ENCODE measurements at places on chromosomes 2 and 18. TPM values are rescaled to one million over a fixed set of nuclear protein-coding genes. Genes with fewer than 3 reads are reported as not detected.

Gene POTEJ
- not detected for total RNA-seq

Gene DCC
- not detected for total RNA-seq

DNA sequence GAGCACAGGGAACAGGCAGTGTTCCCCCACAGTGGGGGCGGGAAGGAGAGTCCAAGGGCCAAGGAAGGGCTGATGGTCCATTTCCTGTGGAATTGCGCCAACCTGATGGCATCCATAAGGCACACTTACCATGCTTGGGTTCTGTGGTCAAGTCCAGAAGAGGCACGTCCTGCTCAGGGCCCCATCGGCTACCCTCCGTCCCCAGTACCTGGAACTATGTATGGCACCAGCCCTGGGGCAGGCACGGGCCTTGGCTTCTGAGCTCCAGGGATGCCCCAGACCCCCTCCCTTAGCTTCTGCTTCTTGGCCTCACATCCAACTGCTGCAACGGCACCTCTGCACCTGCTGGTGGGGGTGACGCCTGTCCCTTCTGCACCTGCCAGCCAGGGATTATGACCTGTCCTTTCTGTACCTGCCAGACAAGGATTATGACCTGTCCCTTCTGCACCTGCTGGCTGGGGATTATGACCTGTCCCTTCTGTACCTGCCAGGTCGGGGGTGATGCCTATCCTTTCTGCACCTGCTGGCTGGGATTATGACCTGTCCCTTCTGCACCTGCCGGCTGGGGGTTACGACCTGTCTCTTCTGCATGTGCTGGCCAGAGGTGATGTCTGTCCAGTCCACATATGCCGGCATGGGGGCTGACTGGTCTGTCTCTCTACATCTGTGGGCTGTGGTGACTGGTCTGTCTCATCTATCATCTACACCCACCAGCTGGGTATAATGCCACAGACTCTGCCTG lies 45.4 kb upstream of the SNTG2 start:
- DNase-seq: no peak

DNA sequence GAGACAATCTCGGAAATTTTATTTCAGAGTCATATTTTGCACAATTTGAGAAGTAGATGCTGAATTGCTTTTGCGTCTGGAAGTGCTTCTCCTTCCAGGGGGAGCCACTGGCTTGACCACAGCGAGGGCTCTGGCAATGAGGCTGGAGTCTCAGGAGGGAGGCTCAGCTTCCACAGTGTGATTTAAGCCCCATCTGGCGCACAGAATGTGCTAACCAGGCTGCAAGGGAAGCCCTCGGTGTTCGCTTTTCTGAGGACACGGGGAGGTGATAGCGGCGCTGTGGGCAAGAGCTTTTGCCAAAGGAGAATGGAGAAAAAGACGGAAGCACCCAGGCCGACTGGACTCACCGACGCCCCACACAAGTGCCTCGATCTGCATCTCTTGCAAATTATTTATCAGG lies 52.4 kb downstream of the ADI1 start:
- no peak for DNase-seq

DNA sequence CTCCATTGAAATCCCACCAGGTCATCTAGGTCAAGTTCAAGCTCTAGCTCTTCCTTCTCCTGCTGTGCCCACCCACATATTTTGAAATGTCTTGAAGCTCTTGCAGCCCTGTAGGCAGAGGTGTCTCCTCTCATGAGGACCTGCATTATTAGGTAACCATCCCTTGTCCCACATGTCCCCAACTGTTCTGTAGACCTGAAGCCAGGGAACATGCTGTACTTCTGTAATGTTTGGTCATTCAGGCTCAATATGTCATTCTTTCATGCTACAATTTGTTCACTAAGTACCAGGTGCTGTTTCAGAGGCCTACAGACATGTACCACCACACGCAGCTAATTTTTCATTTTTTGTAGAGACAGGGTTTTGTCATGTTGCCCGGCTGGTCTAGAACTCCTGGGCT lies 22.2 kb downstream of the SLC3A1 start:
- no peak for DNase-seq

DNA sequence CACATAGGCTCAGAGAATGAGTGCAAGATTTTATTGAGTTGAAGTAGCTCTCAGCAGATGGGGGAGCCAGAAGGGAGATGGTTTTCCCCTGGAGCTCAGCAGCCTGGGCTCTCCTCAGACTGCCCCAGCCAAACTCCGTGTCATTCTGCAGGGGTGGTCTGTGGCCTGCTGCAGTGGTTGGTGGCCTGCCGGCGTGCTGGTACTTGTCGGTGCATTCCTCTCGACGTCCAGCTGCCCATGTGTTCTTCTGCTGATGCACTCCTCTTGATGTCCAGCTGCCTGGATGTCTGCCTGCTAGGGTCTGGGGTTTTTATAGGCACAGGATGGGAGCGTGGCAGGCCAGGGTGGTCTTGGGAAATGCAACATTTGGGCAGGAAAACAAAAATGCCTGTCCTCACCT lies 25.6 kb upstream of the TMEM17 start:
- DNase-seq: no peak

GRCh38 chr2:83063933-83064332 lies 1395.1 kb downstream of the SUCLG1 start:
- DNase-seq: no peak

Data from uterus (tissue), 4 donors.